ENCODE measurements at places on chromosomes 5 and 9.
A peak's percentile ranks its signal among the peaks of the same experiment; 100 is the strongest.

GRCh38 chr5:61816585-61817450 is 484.8 kb downstream of the ZSWIM6 start:
- no peak for DNase-seq

DNA sequence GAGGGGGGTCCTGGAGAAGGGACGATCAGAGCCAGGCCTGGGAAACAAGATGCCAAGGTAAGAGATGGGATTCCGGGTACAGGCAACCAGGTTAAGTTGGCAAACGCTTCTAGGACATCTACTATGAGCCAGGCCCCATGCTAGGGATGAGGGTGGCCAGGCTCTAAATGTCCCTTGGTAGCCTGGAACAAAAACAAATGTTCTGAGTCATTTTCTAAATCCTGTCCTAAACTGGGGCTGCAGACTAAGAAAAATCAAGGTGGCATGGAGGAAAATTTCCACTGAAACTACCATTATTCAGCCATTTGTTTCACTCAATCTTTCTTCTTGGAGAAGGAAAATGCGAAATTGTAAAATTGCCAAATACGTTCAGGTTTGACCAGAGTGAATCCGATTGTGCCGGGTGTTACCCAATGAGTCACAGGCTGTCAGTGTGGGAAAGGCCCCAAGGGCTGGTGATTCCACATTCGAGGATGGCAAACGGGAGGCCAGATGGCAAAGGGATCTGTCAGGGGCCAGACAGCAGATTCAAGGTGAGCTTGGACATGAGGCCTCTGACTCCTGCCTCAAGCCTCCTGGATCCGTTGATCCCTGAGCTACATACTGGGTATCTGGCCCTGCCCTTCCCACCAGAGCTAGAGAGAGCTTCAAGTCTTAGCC is 57.6 kb downstream of the PAX5 start:
- DNase-seq, result no peak

DNA sequence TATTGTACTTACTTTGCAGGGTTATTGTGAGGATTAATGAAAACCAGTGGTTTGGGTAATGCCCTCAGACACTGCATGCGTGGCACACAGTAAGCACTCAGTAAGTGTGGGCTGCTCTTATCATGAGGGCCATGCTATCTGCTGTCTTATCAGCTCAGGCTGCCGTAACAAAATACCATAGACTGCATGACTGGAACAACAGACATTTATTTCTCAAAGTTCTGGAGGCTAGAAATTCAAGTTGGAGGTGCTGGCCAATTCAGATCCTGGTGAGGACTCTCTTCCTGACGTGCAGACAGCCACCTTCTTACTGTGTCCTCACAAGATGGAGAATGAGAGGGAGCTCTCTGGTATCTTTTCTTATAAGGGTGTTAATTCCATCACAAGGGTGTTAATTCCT is 23.9 kb upstream of the SH3PXD2B start:
- no peak for DNase-seq

DNA sequence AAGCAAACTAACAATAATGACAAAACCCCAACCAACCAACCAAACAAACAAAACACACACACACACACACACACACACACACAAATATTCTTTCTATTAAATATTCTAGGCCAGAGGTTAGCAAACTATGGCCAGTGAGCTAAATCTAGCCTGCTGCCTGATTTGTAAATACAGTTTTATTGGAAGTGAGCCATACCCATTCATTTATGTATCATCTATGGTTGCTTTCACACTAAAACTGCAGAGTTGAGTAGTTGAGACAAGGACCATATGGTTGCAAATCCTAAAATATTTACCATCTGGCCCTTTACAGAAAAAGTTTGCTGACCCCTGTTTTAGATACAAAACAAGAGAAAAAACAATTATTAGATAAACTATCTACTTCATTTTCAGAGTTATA is 620.5 kb upstream of the SEMA6A start:
- no peak for DNase-seq

- DNase-seq, result no peak
Measured at GRCh38 chr5:115458003-115458409, 86.6 kb downstream of the FEM1C start.

DNA sequence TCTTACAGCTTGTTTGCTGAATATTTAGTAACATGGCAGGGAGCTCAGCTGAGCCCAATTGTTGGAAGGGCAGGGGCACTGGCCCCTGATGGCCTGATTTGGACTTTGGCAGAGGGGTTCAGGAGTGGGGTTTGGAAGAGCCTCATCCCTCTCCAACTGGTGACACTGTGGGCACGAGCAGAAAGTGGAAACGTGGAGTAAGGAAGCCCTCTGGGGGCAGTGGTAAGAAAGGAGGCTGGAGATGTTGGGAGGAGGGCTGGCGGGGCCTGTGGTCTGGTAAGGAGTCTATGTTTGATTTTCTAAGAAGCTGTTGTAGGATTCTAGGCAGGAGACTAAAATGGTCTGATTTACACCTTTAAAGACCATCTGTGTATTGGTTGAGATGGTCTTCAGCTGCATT is 208.9 kb downstream of the HSPA4 start:
- no peak for DNase-seq

DNA sequence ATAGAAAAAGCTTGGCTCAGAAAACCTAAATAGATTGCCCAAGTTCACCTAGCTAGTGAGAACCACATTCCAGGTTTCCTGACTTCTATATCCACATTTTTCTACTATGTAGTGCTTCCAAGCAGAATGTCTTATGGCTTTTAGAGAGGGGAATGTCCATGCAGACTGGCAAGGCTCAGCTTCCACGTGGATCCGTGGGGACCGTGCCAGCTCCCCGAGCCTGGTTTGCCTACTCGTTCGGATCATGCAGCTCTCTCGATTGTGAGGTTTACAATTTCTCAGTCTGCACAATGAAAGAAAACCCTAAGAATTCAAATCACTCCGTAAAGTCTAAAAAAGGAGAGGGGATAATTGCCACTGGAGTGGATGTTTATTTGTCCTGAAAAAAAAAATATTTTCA is 256.5 kb upstream of the NR4A3 start:
- DNase-seq, result no peak

DNA sequence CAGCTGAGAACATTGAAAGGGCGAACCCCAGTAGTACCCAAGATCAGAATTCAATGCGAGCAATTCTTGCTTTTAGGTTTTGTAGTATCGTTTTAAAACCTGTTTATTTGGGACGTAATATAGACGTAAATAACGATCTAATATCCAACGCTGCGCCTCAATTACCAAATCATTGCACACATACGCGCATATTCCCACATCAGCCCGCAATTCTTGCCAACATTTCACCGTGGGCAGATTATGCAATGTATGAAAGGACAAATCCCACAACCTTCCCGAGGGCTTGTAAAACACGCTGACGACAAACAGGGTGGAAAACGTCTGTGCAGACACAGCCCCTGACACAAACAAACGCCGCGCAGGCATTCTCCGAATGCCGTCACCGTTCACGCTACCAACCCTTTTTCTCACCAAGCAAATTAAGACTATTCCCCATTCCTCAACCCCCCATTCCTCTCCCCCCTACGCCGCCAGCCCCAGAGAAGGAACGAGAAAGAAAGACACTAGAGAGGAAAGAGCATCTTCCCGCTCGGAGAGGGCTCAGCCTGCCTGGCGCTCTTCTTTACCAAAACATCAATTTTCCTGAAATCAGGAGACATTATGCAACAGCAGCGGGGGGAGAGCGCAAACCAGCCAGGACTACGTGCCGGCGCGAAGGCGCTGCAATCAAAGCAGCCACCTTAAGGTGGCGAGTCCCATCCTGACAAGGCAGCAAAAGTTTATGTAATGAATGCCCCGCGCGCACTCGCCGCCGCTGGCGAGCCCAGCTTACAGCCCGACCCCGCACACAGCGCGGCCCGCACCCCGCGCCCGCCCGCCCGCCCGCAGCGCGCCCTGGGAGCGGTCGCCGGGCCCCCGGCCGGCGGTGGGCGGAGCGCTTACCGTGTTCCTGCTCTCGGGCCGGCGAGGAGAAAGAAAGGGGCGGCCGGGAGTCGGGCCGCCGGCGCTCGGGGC is 597 bp downstream of the NFIL3 start:
- peak; percentile 36 for DNase-seq

DNA sequence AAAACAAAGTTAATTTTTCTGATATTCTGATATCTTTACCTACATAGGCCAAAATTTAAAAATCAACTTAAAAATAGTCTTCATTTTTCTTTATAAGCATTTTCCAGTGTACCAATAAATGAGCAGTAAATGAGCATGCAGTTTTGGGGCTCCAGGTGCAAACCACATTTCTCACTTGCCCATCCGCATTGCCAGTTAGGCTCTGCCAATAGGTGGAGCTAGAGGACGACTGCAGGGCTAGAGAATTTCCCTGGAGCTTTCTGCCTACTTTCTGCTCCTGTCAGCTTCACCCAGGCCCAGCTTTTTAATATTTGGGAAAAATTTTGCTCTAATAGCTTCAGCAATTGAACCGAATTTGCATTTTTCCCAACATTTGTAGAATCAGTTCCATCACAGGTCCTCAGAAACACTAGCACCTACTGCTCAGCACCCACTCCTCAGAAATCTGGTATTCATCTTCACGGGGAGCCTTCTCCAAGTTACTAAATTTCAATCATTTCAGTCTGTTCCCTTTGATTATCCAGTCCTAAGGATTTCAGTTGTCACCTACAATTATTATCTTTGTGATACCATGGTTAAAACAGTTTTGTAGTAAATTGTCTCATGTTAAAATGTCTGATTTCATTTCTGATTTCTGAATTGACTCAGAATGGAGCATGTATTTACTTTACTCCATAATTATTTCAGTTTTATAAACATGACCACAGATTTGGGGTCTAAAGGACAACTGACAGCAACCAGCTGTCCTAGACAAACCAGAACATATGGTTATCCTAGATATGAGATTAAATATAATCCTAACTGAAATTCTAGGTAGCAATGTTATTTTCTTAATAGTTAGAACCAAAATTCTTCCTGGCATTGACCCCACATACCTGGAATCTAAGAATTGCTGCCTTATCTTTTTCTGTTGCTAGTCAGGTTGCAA is 104.6 kb upstream of the FAM174A start:
- DNase-seq, result peak; percentile 7

DNA sequence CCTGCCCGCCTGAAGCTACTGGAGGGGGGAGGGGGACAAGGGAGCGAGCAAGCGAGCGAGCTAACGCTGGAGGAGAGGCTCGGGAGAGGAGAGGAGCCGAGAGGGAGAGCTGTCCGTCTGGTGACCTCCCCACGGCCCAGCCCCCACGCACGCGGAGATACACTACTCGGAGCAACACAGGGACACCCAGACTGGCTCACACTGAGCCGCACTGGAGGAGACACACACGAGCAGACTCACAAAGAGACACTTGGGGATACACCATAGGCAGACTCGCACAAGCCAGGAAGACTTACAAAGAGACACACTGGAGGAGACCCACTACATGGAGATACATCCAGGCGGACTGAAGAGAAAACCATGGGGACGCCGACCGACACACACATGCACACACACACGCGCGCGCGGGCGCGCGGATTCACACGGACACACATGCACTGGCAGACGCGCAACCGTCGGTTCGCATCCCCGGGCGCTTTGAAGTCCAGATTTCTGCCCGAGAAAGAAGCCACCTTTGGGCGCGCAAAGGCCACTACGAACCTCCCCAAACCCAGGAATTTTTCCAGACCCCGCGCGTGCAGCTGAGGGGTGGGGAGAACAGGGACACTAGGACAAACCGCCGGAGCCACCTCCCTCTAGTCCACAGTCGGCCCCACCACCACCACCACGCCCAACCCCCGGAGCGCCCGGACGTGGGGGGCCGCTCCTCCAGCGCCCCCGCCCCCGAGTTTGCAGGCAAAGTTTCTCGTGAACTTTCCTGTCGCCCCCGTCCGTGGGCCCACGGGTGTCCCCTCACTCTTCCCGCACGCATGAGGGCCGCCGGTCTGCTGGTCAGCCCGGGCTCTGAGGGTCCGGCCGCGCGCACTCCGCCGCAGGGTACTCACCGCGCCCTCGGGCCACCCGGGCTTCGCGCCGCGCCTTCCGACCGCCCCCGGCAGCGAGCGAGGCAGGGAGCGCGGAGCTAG is 571 bp downstream of the CNTFR start:
- no peak for DNase-seq

DNA sequence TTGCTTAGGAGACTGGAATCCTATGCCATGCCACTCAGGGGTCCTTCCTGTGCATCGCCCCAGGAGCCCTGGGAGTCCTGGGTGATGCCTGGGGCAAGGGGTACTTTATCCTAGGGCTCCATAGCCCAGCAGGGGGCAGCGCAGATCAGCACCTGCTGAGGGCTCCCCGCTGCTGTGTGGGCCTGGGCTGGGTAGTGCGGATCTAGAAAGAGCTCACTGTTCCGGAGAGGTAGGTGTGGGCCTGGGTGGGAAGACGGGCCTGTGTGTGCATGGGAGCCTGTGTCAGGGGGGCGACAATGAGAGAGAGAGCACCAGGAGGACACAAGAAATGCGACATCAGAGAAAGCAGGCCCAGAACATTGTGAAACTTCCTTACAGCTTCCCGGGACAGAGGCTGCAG is 11.4 kb upstream of the DAB2IP start:
- no peak for DNase-seq

DNA sequence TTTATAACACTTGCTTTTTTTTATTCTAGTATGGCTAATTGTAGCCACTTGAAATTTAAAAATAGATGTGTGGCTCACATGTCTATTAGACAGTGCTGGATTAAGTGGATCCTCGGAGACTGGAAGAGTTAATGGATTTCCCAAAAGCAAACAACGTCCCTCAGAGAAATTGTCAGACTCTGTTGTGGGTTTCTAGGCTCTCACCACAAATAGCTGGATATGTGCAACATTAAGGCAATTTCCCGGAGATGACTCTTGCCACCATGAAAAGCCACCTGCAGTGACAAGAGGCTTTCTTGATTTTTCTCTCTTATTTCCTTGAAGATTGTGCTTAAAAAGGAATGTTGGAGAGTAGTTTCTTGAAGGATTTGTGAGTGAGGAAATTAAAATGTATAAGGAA is 43.2 kb downstream of the TMEM167A start:
- DNase-seq, result no peak

DNA sequence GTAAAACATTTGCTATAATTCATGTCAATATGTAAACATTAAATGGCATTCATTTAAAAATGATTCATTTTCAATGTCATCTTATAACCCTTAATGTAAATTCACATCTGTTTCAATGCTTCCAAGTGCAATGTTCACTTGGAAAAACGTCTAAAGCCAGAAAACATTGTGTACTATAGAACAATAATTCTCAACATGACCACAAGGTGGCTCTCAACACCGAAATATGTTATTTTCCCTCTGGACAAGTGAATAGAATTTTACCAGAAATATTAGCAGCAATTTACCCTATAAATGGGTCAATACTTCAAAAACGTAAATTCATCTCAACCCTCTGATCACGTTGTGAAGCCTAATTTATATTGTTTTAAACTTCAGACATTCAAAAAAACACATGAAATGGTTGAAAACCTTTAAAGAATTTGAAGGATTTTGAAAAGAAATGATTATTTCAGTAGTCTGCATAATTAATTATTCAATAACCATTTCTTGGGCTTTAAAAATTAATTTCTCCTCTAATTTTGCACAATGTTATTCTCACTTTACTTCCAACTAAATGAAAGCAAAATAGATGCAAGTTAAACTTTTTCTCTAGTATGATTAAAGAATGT is 11.0 kb downstream of the CDH10 start:
- no peak for DNase-seq

DNA sequence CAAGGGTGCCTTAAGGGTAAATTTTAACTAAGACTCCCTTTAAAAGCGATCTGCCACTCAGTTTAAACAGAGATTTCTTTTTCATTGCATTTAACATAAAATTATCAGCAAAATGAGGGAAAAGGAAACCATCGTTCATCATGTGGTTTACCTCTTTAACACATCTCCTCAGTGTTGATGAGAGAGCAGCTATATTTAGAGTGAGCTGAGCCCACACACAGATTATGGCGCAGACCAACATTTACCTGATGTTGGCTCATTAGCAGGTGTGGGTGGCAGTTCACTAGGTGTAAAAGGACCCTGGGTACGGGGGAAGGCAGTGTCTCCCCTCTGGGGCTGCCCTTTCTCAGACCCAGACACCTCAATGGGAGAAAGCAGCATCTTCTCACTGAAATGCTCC is 149.8 kb downstream of the ENTREP1 start:
- DNase-seq, result no peak

All from activated CD8-positive, alpha-beta memory T cell treated with anti-CD3 and anti-CD28 coated beads for 1 hour (primary cell).